ENCODE measurements at places on chromosomes 7 and 10.

DNA sequence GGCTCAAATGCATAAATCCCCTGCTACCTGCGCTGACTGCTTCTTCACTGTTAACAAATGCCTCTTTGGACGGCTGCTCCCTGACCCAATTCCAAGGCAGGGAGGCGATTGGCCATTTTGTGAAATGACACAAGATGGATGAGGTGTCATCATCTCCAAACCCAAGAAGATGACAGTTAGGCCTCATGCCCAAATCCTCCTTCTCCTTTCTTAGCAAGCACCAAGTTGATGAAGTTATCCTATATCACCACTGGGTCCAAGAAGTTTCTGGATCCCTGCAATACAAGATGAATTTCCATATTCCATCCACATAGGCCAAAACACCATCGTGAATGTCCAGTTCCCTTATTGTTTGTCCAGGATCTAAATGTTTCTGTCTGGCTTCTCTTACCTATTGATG is 98.5 kb upstream of the RAB11FIP2 start:
- DNase-seq: no peak

DNA sequence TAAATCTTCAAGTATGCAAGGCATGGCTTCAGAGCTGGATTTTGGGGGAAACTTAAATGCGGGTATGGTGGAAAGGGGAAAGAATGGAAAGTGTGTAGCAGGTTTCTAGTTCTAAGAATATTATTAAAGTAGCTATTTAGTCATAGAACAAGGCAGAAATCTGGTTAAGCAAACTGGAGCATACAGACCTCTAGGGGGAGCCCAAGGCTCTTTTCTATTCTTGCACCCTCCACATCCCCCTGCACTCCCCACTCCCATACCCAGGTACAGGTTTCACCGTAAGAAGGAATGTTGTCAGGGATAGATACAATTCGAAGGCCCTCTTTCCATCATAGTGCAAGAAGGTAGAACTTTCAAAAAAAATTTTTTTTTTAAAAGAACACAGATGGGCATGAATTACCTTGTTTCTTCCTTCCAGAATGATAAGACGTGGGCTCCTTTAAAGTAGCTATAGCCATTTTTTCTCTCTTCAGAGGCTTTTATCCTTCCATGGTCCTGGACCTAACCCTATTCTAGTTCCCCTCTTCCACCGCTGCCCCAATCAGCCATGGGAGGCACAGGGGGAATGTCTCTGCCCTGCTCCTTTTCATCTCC is 41.5 kb upstream of the SMIM30 start:
- no peak for DNase-seq

- DNase-seq: no peak
Observed at GRCh38 chr7:94662548-94662947, 6.6 kb upstream of the SGCE start.

- no peak for DNase-seq
Observed at GRCh38 chr10:78416031-78417011, 382.7 kb downstream of the RPS24 start.

- peak; percentile 2 for DNase-seq
Observed at GRCh38 chr10:34522546-34522945, 292.6 kb downstream of the PARD3 start.

DNA sequence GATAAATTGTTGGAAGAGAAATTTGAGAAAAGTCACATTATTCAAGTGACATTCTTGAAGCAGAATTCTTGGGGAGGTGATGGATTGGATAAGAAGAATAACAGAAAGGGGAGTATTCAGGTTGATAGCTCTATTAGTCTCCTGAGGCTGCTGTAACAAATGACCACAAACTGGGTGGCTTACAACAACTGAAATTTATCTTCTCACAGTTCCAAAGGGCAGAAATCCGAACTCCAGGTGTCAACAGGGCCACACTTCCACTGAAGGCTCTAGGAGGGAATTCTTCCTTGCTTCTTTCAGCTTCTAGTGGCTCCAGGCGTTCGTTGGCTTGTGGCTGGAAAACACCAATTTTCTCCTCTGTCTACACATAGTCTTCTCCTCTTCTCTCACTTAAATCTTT is 99.8 kb downstream of the TES start:
- no peak for DNase-seq

DNA sequence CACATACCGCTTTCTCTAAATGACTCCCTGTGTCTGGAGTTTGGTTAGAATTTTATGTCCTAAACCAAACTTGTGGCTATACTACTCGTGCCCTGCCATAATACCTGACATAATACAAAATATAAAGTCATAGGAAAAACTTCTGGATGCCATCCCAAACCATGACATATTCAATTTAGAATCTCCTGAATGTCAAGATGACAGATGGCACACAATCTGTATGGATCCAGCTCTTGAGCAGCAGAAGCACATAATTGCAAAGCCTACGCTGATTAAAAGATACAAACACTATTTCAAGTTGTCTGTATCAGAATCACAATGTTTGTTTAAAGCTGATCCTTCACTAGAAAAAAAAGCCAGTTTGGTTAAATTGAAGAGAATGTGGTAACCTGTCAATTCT is 22.4 kb upstream of the CDC14C start:
- DNase-seq: no peak

DNA sequence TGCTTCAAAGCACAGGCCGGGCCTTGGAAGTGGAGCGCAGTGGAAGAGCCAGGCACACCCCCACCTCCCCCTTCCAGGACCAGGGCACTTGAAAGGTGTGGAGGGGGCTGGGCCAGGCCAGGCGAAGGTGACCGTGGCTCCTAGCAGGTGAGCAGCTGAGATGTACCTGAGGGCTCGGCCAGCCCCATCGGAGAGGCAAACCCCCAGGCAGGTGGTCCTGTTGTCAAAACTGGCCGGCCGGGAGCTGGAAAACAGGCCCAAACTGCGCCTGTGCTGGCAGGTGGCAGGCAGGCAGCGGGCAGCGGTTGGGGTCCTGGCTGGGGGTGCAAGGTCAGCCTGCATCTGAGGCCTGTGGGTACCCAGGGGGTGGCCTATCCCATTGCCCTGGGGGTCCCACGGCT is 96.4 kb upstream of the DNAAF5 start:
- DNase-seq: no peak

GRCh38 chr10:62457598-62457997 is 83.4 kb downstream of the ZNF365 start:
- DNase-seq: no peak

DNA sequence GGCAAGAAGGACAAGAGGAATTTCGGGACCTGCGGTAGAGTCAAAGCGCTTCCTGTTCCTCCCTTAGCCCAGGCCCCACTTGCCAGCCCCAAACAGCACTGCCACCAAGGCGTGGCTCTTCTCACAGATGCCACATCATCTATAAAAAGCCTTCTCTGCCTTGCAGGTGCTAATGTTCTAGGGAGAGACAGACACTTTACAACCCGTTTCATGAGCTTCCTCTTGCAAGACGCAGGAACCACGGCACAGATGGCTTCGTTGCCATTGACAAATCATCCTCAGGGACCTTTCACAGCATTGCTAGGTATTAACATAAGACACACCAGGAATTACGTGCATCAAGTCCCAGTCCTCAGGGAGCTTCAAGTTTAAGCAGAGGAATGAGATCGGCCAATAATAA is 180.9 kb downstream of the JCAD start:
- no peak for DNase-seq

GRCh38 chr10:71426058-71426605 is 29.4 kb downstream of the CDH23 start:
- no peak for DNase-seq

GRCh38 chr10:113041324-113041723 is 91.3 kb downstream of the TCF7L2 start:
- DNase-seq: no peak

- DNase-seq: no peak
Observed at GRCh38 chr7:129073204-129073603, 18.3 kb upstream of the TNPO3 start.

DNA sequence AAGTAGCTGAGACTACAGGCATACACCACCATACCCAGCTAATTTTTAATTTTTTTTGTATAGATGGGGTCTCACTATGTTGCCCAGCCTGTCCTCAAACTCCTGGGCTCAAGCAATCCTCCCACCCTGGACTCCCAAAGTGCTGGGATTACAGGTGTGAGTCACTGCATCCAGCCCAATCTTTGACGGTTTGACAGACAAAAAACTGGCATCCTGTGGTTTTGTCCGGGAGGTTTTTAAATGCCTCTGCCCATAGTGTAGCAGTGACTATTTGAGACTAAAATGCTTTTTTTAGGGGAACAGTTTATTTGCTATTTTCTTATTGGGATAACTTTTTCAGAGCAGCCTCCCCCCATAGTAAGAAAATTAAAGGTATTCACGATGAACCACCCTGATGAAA is 523.7 kb upstream of the GALNT17 start:
- no peak for DNase-seq
